ENCODE measurements at places on chromosomes 5 and 9. TPM values are rescaled to one million over a fixed set of nuclear protein-coding genes. Genes with fewer than 3 reads are reported as not detected.

The PKD2L2 gene
- not detected for total RNA-seq

The SURF6 gene
- 14.6 TPM for total RNA-seq

The GALNT12 gene
- total RNA-seq = 0.34 TPM

The LHX3 gene
- total RNA-seq = not detected

The CCL27 gene
- not detected for total RNA-seq

The TRAF2 gene
- 10.4 TPM for total RNA-seq

The NME5 gene
- total RNA-seq = 2.0 TPM

The PPP3R2 gene
- total RNA-seq = not detected

The C8G gene
- not detected for total RNA-seq

The TEK gene
- total RNA-seq = 2.7 TPM

The SH3GL2 gene
- not detected for total RNA-seq
